ENCODE measurements at places on chromosomes 1 and 21.

GRCh38 chr1:31027693-31028526 lies 37.6 kb downstream of the PUM1 start:
- no peak for DNase-seq

GRCh38 chr1:59361766-59362165 lies 64.9 kb downstream of the FGGY start:
- no peak for DNase-seq

DNA sequence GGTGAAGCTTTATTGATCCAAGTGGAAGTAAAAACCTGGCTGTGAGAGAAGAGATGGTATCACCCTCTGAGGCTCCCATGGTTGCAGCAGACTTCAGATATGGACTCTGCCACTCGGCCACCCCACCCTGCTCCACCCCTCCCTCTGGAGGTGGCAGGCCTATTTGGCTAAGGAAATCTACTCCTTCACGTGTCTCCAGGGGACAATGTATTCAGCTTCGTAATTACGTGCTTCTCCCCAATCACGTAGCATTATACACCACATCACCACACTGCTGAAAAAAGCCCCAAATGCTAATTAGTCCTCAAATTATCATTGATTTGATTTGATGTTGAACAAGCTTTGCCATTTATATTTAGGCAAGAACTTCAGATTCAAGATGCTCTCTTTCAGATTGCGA lies 220.7 kb downstream of the OMA1 start:
- DNase-seq: no peak

GRCh38 chr1:119782631-119783325 lies 14.1 kb upstream of the HMGCS2 start:
- no peak for DNase-seq

GRCh38 chr1:112247036-112247597 lies 148.9 kb upstream of the CTTNBP2NL start:
- DNase-seq: no peak

DNA sequence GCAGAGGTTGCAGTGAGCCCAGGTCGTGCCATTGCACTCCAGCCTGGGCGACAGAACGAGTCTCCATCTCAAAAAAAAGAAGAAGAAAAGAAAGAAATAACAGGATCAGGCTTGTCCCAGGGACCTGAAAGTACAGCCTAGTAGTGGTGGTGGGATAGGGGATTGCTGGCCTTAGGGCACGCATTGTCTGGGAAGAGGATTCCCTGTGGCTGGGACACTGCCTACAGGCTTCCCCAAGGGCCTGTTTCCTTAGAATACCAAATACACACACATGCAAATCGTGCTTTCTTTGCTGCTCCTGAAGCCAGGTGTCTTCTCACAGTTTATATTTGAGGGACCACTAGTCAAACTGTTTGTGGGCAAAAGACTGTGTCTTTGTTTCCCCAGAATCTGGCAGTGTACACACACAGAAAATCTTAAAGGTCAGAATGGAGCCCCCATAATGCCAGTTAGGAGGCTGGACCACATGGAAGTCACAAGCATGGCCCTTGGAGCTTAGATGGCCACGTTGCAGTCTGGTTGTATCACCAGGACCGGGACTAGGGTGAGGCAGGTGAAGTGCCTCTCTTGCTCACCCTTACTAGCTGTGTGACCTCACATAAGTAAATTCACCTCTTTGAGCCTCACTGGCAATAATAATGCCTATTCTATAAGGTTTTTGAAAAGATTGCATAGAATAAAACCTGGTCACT lies 12.7 kb upstream of the ASAP3 start:
- no peak for DNase-seq
